Stimulated activated CD8-positive, alpha-beta memory T cell treated with anti-CD3 and anti-CD28 coated beads, Interleukin-2, amount 100 ng/mL, for 1 hour (primary cell): ENCODE measurements at places on chromosomes 7 and 10.

DNA sequence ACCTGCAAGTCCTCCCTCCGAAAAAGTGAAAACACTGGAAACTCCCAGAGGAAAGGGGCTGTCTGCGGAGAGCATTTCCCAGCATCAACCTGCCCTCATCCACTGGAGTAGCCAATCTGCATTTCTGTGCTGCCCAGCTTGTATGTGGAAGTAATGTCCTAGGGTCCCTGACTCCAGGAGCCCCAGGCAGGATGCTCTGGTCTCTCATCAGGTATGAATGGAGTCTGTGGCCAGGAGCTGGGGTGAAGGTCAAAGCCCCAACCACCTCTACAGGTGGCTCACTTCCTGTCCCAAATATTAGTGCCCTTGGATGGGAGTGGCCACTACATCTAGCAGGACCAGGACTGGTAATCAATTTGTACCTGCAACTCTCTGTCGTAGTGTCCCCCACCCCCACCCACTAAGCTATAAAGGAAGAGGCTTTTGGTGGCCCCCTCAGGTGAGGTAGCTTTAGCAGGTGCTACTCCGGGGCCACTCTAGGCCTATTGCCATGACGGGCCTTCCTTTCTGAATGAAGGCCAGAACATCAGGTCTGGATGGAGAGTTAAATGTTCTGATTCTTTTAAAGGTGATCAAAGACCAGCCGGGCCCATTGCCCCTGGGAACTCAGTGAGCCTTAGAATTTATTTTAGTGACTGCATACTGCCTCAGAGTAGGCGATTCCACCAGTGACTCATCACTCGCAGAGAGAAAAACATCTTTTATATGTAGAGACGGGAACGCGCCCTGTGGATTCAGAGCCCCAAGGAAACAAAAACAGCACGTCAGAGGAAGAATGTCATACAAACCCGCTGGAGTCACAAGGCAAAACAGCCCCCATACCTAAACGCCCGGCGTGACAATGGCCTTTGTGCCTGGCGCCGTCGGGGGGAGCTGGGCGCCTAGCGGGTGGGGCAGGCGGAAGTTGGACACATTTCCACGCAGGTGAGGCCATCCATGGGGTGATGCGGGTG, 13.0 kb downstream of the EN2 start:
- DNase-seq, result no peak

- DNase-seq, result no peak
Observed at GRCh38 chr10:12644380-12645144, 295.2 kb downstream of the CAMK1D start.

DNA sequence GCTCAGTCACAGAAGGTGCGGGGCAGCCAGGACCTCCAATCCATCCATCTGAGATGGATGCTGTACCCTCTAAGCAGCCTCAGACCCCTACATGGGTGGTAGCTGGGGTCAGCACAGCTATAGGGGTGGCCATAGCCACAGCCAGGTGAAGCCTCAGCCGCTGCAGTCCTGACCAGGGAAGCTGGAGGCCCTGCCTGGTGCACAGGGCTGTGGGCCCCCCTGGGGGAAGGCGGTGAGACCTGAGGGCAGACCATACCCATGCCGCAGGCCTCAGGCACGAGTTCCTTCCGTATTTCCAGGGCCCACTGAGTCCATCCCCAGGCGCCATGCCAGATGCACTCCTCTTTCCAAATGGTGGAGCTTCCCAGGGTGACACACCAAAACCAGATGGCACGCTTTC, 96.6 kb upstream of the KDM7A start:
- DNase-seq, result no peak

GRCh38 chr10:73017955-73018480, 63.4 kb upstream of the PLA2G12B start:
- DNase-seq, result no peak

DNA sequence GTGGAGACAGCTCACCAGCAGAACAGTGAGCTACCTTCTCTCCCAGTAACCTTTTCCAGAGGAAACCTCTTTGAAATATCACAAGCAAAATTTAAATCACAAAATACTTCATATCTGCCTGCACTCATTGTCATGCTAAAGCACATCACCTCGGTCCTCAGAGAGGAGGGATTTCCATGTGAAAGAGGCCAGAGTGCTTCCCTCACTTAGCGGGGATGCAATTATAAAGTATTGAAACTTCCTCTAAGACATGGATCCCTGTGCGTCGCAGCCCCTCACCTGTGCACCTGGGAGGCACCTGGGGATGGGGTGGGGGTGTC, 457.9 kb downstream of the DNAJB6 start:
- no peak for DNase-seq

GRCh38 chr10:118148247-118148646, 101.5 kb upstream of the RAB11FIP2 start:
- DNase-seq, result no peak

- no peak for DNase-seq
Observed at GRCh38 chr7:72176875-72177274, 235.3 kb downstream of the CALN1 start.

DNA sequence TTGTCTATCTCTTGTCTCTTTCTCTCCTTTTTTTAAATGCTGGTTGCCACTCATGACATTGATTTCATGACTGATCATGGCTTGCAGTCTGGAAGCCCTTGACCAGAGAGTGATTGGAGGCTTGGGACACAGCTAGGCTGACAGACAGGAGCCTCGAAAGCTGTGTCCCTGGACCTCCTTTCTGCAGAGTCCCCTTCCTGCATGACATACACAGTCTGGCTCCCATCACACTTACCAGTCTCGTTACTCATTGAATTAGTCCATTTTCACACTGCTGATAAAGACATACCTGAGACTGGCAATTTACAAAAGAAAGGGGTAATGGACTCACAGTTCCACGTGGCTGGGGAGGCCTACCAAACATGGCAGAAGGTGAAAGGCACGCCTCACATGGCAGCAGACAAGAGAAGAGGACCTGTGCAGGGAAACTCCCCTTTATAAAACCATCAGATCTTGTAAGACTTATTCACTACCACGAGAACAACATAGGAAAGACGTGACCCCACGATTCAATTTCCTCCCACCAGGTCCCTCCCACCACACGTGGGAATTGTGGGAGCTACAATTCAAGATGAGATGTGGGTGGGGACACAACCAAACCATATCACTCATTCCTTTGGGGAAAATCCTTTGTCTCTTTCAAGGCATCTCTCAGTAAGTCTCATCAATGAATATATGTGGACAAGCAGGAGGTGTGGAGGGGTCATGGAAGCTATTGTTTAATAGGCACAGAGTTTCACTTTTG, 102.3 kb downstream of the TBXAS1 start:
- no peak for DNase-seq
